Ureter (tissue), 1 donor: ENCODE measurements at places on chromosomes 6 and 20. TPM values are rescaled to one million over a fixed set of nuclear protein-coding genes. Genes with fewer than 3 reads are reported as not detected.

GRCh38 chr6:16657768-16658167 is 103.5 kb downstream of the ATXN1 start:
- no peak for DNase-seq

- no peak for DNase-seq
Measured at GRCh38 chr6:70375166-70375565, 38.1 kb upstream of the FAM135A start.

The RBM24 gene
- total RNA-seq: 8.9 TPM

DNA sequence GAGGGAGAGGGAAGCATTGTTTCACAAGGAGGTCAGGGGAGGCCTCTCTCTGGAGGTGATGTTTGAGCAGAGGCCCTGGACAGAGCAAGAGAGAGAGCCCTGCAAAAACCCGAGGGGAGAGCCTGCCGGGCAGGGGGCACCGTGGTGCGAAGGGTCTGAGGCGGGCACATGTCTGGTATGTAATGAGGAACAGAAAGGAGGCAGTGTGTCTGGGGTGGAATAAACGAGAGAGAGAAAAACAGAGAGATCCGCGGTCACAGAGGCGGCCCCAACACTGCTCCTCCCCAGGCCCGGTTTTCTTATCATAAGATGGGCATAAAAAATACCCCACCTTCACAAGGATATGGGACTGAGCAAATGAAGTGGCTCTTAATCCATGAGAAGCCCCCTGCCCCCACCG is 119.2 kb downstream of the PREX1 start:
- no peak for DNase-seq

The GMPR gene
- total RNA-seq: 2.3 TPM

The PROCR gene
- 17.6 TPM for total RNA-seq

DNA sequence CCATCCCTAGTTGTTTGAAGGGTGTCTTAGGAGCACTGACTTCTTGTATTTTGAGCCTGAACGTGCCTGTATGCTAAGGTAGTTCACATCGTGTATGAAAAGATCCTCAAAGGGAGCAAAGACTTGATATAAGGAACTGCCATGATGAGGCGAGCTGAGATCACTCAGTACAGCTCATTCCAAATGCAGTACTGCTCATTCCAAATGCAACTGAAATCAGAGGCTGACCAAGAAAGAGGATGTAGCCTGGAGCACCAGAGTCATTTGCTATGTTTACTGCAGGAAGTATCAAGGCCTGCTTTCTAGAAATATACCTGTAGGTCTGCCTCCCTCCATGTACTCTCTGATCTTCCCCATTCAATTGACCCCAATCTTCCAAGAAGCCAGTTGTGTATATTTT is 832.2 kb downstream of the EYS start:
- DNase-seq: no peak

The RAMACL gene
- total RNA-seq: 7.8 TPM

The NKX2-4 gene
- not detected for total RNA-seq
